ENCODE measurements at places on chromosomes 3 and 15.

DNA sequence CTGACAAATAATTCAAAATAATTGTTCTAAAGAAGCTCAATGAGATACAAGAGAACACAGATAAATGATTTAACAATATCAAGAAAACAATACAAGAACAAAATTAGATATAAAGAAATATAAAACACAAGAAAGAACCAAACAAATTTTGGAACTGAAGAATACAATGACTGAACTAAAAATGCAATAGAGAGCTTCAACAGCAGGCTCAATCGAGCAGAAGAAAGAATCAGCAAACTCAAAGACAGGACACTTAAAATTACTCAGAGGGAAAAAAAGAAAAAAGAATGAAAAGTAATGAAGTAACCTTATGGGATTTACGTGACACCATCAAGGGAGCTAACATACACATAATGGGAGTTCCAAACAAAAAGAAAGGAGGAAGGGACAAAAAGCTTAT is 32.1 kb downstream of the CCDC54 start:
- no peak for DNase-seq

DNA sequence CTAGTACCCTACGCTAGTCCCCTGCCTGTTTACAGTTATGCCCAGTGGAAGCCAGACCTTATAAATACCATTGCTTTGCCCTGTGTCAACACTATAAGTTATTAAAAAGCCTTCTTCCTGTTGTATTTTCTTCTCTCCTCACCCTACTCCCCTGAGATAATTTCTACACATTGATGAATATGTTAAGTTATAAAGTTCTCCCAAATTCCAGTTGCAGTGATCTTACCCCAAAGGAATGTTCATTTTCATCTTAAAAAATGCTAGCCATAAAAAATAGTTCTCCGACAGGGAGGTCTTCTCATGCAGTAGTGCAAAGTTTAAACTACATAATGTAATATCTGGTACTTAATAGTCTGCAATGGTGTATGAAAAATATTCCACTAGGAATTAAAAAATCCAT is 58.6 kb downstream of the MAP2K5 start:
- no peak for DNase-seq

GRCh38 chr15:70198441-70199123 is 100.9 kb upstream of the TLE3 start:
- DNase-seq, result no peak

GRCh38 chr3:157103860-157104259 is 56.1 kb downstream of the CCNL1 start:
- no peak for DNase-seq

All from GM18507 (cell line).